Stimulated activated CD4-positive, alpha-beta T cell treated with anti-CD3 and anti-CD28 coated beads, Interleukin-2, amount 100 ng/mL, for 48 hours (primary cell): ENCODE measurements at places on chromosomes 7 and 10.

DNA sequence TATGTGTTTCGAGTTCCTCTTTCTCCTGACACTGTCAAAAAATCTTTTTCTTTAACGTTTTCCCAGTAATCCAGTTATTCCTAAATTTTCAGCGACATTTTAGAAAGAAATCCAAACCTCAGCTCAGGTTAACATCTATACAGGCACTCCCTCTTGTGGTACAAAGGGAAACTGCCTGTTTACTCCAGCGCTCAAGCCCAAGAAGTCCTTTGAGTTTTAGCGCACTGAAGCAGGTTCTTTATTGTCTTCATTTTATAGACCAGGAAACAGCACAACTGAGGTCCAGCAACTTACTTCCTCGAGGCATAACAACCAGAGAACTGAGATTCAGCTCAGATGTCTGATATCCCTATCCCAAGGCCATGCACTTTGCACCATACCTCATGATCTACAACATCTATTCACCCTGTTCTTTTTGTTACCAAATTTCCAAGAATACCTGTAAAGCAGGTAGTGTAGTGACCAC lies 287.2 kb upstream of the MKLN1 start:
- peak; percentile 41 for DNase-seq

DNA sequence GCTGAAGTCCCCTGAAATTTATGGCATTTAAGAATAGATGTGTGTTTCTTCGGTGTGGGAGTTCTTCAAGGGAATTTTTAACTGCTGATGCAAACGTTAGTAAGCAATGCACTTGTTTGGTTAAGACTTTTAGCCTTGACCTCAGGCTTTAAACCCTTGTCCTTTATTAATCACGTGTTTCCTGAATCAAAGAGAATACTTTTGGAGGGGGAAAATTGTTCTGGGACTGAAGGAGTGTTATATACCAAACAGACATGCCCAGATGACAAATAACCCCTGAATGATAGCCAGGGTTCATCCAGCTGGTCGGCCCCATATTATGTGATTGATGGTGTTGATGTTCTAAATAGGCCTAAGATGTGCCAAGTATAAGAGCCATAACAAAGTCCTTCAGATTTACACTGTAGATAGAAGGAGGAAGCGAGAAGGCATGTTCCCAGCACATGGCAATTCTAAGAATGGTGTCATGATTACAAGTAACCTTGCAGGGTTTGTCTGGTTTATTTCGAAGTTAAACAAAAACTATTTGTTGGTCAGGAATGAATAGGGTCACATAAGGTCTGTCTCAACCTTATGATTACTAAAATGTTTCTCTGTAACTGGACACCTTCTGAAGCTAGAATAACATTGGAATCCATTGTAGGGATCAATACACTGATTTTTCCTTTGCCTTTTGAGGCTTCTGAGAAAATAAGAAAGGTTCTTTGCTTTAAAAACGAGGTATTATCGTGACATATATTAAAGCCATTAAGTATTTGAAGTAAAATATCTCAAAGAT lies 124.2 kb upstream of the SEM1 start:
- no peak for DNase-seq

DNA sequence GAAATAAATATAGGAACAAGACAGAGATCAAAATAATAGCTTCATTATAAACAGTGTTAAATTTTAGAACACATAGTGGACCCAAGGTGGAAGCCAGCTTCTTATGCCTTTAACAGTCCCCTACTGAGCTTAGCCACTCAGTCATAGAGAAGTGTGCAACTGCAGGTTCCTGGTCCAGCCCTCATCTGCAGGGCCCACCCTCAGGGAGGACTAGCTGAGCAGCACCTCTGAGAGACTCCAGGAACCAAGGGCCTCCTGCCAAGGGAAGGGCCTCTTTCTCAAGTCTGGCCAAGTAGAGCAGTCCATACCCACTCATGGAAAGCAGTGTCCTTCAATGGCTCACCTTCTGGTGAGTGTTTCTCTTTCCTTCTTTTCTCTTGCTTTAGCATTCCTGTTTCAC lies 173.7 kb upstream of the PRPS1L1 start:
- DNase-seq, result no peak

GRCh38 chr10:103273041-103273441 lies 3.9 kb upstream of the INA start:
- DNase-seq, result no peak

- DNase-seq, result no peak
These were observed 226.0 kb downstream of the BBS9 start for GRCh38 chr7:33355386-33355785.

DNA sequence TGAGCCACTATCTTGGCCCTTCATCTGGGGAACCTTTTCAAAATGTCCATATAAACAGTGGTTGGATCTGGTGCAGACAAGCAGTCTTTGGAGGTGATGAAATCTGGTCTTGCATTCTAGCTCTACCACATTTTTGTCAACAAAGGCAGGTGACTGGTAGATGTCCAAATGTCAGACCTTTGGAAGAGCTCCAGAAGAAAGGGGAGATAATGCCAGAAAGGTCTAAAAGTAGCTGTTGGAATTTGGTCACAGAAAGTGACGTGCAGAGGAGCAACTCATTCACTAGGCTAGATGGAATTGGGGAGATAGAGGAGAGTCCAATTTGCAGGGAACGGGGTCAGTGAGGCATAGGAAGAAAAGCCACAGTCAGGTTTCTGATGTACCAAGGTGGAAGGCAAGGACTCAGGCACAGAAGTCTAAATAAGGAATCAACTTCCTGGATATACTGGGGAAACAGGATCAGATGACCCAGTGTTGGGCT lies 36.4 kb upstream of the WAC start:
- DNase-seq, result no peak

DNA sequence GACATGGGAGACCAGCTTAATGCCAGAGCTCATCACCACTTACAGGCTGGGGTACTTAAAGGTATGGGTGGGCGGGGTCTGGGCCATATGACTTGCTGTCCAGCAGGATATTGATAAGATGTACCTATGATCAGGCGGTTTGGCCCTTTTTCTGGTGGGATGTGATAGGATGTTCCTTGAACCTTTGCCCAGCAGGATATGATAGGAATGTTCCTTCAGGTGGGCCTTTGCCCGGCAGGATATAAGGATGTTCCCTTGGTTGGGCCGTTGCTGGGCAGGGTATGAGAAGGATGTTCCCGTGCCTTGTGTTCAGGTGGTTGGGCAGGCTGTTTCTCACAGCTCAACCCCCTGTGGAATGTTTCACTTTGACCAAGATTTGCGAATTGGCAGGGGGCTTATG lies 187.2 kb upstream of the CXCL12 start:
- no peak for DNase-seq

DNA sequence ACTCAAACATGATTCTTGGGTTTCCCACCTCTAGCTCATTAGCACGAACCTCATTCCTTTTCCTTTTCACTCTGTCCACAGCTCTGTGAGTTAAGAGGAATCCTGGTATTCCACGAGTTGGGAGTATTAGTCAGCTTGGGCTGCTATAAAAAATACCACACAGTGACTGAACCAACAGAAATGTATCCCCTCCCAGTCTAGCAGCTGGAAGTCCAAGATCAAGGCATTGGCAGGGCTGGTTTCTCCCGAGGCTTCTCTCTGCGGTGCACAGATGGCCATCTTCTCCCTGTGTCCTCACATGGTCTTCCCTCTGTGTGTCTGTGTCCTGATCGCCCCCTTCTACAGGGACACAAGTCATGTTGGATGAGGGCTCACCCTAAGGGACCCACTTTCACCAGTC lies 261.6 kb downstream of the TNS3 start:
- DNase-seq, result no peak

- no peak for DNase-seq
These were observed 351.8 kb upstream of the SEMA3A start for GRCh38 chr7:84546403-84546802.

- no peak for DNase-seq
These were observed 40.6 kb upstream of the MAGI2 start for GRCh38 chr7:79494046-79494445.

DNA sequence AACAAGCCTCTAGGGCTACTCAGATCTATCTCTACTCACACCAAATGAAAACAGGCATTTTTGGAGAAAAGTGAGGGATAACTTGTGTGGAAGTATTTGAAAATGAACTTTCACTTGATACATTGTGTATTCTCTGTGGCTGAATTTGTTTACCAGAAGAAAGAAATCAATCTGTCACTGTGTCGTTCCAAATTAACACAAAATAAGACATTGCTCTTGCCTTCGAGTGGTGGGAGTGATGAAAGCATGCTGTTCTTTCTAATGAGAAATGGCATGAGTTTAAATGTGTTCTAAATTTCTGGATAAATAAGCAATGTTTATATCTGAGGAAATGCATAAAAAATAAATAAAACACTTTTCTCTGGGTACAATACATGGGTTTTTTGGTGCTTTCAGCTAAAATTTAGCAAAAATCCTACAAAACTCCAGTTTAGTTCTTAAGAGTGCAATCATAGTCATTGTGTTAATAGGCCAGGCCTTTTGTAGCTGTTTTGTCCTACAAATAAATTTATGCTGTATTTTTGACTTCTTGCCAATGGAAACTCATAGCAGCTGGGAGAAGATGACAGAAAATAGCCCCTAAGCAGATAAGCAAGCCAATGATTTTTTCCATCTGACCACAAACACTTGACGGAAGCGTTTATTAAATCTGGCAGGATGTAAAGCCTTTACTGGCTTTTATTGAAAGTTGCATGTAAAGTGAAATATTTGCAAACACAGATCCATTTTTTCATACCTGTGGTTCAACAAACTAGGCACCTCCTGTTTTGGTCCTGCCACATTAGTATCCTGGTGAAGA lies 1064.1 kb upstream of the GHITM start:
- no peak for DNase-seq

DNA sequence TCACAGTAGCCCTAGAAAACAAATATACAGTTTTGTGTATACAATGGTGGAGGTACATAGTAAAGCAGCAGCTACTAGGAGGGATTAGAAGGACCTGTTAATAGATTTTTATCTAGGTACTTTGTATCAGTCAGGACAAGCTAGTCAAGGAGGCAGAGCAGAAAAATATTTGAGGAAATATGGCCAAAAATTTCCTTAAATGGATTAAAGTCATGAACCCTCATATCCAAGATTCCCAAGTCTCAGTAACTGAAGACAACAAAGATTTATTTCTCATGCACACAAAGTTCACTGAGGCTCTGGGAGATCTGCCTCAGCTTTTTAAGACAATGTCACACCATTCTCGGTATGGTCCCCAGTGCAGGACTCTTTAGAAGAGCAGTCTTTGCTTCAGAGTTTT lies 28.1 kb upstream of the ARMC3 start:
- no peak for DNase-seq

DNA sequence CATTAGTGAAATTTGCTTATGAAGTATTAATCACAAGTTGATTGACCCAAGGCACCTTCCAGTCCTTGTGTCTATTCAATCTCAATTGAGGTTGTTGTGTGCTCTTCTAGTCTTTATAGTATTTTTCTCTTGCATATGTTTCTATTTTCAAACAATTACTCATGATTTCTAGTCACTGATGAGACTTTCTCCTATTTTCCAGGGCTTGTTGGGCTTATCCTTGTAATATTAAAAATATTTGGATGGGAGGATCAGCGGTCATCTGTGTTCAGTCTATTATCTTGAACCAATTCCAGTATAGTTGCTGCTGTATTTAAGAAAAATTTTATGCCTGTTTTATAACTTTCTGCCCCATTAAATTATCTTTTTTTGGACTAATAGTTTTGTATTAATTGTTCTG lies 154.4 kb downstream of the PTEN start:
- no peak for DNase-seq

DNA sequence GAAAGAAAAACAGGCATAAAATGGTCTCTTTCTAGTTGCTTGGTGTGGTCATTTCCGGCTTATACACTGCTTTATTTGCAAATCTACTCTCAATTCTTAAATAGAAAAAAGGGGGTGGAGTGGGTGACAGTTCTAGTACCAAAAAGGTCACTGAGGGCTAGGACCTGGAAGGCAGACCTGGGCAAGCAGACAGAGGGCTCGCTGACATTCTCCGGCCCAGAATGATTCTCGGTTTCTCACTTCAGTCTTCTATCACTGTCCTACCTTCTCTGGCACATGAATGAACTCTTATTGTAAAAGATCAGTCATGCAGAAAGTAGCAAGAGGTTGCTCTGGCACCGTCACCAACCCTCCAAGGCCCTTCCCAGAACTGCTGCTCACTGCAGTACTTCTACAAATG lies 54.0 kb downstream of the MALSU1 start:
- no peak for DNase-seq

DNA sequence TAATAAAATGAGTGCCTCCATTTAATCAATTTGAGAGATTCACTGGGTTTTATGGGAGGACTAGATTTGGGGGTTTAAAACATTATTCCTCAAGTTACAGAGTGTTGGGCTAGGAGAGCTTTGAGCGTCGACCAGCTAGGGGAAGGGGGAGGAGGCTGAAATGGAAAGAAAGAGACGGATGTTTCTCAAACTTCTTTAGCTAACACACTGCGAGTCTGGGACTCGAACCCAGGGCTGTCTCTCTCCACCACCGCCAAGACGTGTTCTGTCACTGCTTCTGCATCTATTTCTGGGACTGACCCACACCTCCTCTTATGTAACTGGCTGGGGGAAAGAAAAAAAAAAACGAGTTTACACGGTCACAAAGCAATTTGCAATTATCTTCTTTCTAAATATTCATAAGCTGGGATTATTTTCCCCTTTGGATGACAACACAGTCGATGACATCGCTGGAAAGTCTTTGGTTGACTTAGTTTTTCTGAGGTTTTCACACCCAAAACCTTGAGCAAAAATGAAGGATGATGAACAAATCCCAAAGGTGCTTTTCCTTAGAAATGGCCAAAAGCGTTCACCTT lies 27.2 kb downstream of the CHST15 start:
- DNase-seq, result no peak

- DNase-seq, result no peak
These were observed 335.3 kb downstream of the SUGCT start for GRCh38 chr7:40470091-40470592.

GRCh38 chr7:83365746-83366145 lies 203.1 kb upstream of the PCLO start:
- DNase-seq, result no peak

GRCh38 chr10:86266446-86267242 lies 100.0 kb downstream of the GRID1 start:
- no peak for DNase-seq

GRCh38 chr7:131621652-131622051 lies 65.2 kb upstream of the PODXL start:
- no peak for DNase-seq

GRCh38 chr7:113283861-113284260 lies 165.5 kb upstream of the SMIM30 start:
- DNase-seq, result no peak

DNA sequence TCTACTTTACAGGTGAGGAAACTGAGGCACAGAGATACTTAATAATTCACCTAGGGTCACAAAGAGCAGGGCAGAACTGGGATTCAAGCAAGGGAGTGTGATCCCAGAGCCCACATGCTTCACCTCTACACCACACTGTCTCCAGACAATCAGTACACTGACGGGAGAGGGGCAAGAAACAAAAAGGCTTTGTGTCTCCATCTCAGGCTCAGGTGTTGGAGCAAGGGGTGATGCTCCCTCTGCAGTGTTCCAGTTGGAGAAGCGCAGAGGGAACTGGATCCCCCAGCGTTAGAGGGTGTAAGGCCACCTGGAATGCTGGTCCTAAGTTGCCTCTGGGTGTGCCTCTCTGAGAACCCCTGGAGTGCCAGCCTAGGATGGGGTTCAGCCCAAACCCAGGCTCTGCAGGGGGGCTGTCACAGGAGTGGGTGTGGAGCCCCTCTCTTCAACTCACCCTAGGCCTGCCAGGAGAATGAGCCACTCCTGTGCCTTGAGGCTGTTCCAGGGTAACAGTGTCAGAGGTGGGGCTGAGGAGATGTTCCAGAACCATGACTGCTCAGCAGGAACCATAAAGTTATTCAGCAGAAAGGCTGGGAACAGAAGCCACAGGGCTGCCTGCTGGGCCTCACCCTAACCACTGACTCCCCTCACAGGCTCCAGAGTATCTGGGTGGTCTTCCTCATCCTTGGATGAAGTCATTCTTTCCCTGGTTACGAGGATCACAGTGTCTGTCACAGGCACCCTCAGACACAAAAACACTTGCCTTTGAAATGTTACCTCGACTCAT lies 5.5 kb downstream of the RBP4 start:
- DNase-seq, result no peak
